ENCODE measurements at places on chromosomes 3 and 15.
A peak's percentile ranks its signal among the peaks of the same experiment; 100 is the strongest.

DNA sequence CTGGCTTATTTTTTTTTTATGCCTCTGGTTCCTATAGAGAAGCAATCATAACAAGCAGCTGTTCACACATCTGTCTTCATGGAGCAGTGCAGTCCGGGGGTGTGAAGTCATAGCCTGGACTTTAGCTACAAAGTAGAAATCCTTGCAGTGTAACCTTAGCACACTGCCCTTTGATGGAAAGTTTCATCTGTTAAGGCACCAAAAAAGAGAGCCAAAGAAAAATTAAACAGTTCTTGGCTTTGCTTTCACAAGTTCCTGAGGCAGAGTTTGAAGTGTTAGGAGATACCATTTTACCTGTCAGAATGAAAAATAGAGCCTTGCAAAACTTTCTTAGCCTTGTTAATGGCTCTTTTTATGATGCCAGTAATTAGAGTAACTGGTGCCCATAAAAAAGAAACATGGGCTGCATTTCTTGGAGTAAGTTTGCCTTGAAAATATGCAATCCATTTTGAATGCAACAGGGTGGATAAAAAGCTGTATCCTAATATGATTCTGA lies 84.1 kb downstream of the PIK3R4 start:
- no peak for DNase-seq

GRCh38 chr3:48585411-48585810 lies 9.7 kb downstream of the COL7A1 start:
- DNase-seq = no peak

DNA sequence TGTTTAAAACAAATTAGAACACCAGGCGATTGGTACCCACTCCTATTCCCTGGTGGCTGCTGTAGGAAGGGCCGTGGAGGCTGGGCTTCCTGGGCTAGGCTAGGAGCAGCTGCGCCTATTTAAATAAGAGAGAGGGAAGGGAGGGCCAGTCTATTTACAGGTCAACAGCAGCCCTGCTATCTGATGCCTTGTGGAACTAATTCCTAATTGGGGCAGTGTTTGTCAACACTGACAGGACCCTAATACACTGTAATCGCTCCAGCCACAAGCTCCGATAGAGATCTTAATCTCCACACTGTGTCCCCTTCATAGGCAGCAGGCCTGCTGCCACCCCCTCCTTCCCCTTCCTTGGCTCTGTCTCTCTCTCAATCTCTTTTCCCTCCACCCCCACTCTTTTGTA lies 116.9 kb upstream of the SOX14 start:
- DNase-seq = no peak

DNA sequence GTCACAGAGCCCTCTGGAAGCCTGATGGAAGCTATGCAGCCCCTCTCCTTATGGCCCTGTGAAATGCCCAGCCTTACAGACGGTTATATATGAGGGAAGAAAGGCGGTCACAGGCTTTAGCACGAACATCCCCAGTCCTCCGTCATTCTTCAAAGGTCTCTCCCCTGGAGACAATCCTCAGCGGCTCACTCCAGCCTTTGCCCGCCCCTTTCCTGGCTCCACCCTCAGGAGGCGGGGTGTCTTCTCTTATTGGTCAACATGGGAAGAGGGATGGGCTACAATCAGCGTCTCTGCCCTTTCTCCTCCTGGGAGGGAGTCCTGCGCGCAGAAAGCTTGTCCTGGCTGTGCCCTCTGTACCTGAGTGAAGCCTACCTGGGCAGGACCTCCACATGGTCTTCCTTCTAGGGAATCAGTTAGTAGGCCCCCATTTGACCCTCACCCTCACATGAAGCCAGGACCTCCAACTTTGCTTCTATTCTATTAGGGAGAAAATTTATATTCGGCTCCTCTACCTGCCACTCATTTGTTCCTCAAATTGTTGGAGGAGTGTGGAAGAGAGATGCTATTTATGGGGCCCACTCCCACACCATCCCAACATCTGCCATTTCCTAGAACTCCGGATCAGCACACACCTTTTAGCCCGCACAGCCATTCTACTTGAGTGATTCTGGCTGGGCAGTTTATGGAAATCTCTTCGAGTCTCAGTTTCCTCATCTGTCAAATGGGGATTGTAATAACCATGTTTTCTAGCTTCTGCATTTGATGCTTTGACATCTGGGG lies 112.9 kb upstream of the SLC6A11 start:
- peak; percentile 12 for DNase-seq

- peak; percentile 99 for DNase-seq
Observed at GRCh38 chr3:184320104-184320445, 5.7 kb downstream of the EIF4G1 start.

GRCh38 chr3:169497567-169498257 lies 165.8 kb downstream of the MECOM start:
- no peak for DNase-seq

- DNase-seq = no peak
Observed at GRCh38 chr3:16707260-16707659, 102.0 kb upstream of the DAZL start.

DNA sequence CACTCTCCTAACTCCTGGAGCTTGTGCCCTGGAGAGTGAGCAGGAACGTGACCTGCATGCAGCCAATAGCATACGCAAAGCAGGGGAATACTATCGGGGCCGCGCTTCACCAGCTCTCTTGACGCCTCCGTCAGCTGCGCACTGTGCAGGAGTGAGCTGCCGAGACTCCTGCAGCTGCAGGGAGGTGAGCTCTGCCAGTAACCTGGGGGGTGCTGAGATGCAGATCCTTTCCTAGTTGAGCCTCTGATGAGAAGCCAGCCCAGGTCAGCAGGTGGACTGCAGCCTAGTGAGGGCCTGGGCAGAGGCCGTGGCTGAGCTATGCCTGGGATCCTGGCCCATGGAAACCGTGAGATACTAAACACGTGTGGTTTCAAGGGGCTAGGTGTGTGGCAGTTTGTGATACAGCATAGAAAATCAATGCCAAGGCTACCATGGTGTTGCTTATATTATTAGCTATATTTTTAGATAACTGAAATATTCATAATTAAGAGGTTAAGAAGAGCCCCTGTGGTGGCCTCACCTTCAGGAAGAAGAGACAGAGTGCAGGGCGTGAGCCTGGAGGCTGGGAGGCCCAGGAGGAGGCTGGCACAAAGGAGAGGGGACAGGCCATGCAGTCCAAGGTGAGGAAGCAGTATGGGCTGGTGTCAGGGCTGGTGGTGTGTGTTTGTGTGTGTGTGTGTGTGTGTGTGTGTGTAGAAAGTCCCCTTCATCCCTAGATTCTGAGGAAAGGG lies 5.9 kb upstream of the DNAJB8 start:
- DNase-seq = no peak

DNA sequence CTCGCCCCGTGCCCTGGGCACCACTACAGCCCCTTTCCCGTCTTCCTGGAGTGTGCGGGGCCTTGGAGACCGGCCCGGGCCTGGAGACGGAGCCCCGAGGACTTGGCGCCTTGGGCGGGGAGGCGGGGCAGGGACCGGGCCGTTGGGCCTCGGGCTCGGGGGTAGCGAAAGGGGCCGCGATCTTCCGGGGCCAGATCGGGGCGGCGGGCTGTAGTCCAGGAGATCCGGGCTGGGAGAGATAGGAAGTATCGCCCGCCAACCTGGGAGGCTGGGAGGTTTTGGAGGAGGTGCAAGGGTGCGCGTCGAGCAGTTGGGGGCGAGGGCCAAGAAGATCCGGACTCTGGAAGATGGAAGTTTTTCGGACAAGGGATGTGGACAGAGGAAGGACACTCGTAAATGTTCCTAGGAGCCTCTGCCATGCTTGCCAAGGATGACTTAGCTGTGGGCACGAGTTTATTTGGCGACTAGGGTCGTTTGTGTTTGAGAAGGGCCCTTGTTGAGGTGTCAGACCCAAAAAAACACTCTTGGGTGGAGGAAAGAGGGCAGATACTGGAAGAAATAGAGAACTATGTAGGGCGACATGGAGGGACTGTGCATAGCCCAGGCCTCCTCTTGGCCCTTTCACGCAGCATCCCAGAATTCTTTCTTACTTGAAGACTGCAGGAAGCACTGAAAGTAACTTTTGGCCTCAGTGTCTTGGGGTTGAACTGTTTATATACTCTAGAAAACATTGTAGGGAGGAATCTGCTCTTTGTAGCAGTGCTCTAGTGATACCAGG lies 712 bp downstream of the RTF1 start:
- peak; percentile 40 for DNase-seq

DNA sequence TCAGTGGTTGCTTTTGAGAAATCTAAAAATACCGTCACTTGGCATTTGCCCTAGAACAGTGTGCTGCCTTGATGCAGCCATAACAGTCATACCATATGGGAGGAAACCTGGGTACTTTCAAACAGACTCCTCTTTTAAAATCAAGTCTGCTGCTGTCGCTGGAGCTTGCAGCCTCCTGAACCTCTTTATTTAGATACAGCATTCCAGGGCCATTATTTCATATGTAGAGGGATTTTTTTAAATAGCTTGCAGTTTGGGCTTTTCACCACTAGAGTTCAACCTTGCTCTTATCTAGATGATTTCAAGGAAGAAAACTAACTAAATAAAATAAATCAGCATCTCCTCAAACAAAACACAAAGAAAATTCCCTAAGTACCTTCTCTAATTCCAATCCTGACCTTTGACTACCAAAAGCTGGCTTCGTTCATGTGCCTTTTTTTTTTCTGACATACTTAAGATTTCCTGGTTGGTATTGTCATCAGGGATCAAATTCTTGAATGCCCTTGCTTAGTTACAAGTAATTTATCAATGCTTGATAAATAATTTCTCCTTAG lies 111.6 kb downstream of the KBTBD8 start:
- peak; percentile 54 for DNase-seq

DNA sequence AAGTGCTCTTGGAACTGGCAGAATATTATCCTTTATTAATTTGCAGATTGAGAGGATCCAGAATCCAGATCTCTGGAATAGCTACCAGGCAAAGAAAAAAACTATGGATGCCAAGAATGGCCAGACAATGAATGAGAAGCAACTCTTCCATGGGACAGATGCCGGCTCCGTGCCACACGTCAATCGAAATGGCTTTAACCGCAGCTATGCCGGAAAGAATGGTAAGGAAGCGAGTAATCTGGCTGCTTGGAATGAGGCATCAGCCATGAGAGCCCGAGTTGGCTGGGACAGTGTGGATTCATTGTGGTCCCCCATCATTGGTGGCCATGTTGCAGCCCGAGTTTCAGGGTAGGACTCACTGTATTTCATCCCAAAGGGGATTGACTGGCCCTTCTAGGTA lies 47.1 kb downstream of the PARP14 start:
- no peak for DNase-seq

GRCh38 chr3:190041333-190042041 lies 79.2 kb downstream of the P3H2 start:
- no peak for DNase-seq

DNA sequence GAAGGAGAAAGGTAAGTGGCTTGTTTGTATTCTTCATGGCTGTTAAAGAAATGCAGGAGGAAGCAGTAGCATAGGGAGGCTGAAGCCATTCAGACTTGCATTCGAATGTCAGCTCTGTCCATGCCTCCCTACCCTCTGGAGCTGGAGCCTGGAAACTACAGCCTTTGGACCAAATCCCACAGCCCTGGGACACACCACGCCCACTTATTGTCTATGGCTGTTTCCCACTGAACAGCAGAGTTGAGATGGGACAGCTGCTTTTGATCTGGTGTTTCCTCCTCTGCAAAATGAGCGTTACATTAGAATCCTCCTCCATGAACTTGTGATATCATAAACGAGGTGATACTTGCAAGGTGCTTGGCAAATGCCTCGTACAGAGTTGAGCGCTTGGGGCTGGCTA lies 3.6 kb downstream of the FAM107A start:
- DNase-seq = no peak

GRCh38 chr3:114144909-114145688 lies 33.8 kb downstream of the DRD3 start:
- peak; percentile 97 for DNase-seq

GRCh38 chr3:31861826-31862225 lies 119.2 kb downstream of the OSBPL10 start:
- DNase-seq = no peak

DNA sequence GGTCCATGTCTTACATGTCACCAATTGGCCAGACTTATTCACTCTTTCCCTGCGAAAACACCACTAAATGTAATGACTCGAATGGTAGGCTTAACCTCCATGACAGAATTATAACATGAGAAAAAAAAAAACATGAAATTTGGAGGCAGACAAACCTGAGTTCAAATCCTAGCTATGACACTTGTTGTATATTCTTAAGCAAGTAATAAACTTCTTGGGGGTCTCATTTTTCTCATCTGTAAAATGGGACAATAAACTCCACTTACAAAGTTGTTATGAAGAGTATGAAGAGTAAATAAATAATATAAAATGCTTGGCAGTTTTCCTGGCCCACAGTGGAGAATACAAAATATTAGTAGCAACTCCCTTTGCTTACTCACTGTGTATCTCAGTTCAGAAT lies 11.4 kb upstream of the EIF1B start:
- DNase-seq = no peak

DNA sequence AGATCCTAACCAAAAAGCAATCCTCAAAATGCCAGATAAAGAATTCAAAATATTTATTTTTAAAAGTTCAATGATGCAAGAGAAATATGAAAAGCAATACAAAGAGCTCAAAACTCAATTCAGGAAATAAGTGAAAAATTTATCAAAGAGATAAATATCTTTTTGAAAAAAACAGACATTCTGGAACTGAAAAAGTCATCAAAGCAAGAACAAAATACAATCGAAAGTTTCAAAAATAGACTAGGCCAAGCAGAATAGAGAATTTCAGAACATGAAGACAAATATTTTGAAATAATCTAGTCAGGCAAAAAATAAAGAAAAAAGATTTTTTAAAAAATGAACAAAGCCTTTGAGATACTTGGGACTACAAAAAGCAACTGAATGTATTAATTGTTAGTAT lies 83.4 kb upstream of the STT3B start:
- DNase-seq = no peak

GRCh38 chr15:78082106-78082742 lies 4.7 kb upstream of the TBC1D2B start:
- no peak for DNase-seq

GRCh38 chr15:32888221-32888761 lies 170.5 kb downstream of the GREM1 start:
- peak; percentile 69 for DNase-seq

DNA sequence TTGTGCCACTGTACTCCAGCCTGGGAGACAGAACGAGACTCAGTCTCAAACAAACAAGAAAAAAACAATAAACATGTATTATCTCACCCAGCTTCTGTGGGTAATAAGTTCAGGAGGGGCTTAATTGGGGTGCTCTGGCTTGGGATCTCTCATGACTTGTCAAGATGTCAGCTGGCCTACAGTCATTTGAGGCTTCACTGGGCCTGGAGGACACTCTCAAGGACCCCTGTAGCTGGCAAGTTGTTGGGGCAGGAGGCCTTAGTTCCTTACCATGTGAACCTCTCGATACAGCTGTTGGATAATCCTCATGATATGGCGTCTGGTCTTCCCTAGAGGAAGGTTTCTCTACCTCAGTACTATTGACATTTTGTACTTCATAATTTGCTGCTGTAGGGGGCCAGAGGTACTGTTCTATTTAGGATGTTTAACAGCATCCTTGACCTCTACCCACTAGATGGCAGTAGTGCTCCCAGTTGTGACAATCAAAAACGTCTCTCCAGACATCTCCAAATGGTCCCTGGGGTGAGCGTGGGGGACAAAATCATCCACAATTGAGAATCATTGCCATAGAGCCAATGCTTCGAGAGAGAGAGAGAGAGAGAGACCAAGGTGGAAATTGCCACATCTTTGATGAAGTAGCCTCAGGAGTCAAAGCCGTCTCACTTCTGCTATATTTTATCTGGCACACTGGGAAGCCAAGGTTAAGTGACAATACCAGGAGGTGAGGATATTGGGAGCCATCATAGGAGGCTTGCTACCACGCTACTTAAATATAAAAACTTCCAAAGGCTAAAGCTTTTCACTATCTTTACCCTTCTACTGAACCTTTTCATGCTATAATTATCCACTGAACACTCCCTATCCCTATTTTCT lies 23.9 kb upstream of the SLTM start:
- peak; percentile 57 for DNase-seq

Measured in AG08395 (cell line).